ENCODE measurements at places on chromosomes 2 and 18.

GRCh38 chr2:221442128-221442527 is 130.0 kb downstream of the EPHA4 start:
- DNase-seq: no peak

- no peak for DNase-seq
Measured at GRCh38 chr18:78722929-78723710, 256.5 kb upstream of the SALL3 start.

DNA sequence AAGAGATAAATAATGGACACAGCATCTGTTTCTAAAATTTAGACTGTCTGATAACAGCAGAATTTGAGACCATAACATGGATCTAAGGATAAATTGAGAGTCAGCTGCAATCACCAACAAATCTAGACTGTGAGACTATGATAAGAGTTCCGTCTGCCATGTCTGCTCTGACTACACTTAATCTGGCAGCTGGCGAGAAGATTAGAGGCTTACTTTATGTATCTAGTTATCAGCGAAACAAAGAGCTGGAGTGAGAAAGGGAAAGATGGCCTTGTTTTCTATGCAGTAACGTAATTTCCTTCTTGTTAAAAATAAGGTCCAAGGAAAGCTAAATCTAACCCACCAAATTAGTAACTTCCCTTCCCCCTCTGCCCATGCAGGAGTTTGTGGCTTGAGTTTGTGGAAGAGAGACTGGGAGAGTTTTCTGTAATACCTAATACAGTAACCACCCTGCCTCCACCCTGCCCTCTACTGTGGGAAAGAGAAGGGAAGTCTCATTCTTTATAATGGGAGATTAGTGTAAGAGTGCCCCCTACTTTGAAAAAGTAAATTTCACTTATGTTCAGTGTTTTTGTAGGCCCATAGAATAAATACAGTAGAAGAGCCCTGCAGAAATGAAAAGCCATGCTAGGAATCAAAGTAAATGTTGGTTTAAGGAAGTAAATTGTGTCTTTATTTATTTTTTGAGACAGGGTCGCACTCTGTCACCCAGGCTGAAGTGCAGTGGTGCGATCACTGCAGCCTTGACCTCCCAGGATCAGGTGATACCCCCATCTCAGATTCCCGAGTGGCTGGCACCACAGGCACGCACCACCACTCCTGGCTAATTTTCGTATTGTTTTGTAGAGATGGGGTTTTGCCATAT is 27.5 kb downstream of the EML4 start:
- DNase-seq: peak; percentile 57

GRCh38 chr2:17940091-17940630 is 61.7 kb downstream of the KCNS3 start:
- DNase-seq: no peak

DNA sequence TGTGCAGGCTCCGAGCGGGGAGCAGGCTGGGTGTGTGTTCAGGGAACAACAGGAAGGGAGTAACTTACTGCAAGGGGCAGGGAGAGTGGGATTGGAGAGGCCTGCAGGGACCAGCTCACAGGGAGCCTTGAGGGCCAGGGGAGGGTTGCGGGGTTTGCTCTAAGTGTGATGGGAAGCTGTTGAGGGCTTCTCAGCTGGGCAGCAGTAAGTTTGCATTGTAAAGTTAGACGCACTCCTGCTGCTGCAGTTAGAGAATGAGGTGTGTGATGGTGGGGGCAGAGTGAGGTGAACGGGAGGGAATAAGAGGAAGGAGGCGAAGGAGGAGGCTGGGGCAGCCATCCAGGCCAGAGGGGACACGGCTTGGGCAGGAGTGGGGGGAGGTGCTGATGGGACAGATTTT is 53.4 kb downstream of the BOLA3 start:
- no peak for DNase-seq

DNA sequence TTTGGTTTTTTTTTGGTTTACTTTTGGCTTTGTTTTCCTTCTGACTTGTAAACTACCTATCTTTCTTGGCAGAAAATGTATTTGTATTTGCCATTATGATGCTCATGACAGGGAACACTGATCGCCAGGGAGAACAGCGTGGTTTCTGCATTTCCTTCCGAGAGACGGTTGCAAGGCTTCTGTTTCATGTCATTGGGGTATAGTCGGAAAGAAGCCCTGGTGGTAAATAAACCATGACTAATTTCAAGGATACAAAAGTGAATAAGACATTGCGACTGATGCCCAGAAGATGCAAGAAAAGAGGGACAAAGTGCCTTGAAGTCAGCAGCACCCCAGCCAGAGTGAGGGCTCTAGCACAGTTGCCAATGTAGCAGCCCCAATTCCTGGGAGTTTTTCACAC is 4.2 kb upstream of the CAPN14 start:
- DNase-seq: no peak

DNA sequence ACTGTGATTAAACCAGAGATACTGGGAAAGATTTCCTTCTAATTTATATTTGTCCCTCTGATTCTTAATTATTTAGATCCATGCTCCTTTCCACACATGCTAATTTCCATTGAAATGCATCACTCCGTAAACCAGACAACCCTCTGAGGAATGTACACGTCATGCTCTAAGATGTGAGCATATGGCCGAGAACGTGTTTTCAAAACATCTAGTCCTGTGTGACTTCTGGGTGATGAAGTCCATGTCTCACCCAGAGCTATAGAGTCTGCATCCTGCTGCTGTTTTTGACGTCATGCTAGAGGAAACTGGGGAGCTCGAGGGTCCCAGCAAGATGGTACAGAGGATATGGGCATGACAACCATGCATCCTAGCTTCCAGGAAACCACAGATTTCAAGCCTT is 53.6 kb downstream of the CAPN13 start:
- DNase-seq: no peak

GRCh38 chr18:38923540-38923939 is 1357.9 kb upstream of the CELF4 start:
- DNase-seq: no peak

DNA sequence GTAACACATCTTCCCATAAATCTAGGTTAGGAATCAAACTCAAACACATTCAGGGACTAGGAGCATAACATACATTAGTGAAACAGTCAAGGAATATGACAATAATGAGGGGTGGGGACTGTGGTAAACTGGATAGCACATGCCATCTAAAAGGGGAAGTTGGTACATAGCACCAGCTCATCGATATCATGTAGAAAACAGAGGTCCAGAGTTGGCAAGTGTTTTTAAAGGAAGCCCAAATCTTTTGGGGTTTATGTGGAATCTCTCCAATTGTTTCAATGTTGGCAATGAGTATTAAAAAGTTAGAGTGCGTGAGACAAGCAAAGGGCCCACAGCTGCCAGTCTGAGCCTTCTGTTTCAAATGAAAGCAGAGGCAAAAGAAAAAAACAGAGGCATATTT is 24.4 kb downstream of the KLF7 start:
- no peak for DNase-seq

- DNase-seq: no peak
Measured at GRCh38 chr2:38751596-38752410, 642 bp upstream of the SRSF7 start.

- DNase-seq: no peak
Measured at GRCh38 chr2:190184460-190184859, 121.9 kb upstream of the MSTN start.

DNA sequence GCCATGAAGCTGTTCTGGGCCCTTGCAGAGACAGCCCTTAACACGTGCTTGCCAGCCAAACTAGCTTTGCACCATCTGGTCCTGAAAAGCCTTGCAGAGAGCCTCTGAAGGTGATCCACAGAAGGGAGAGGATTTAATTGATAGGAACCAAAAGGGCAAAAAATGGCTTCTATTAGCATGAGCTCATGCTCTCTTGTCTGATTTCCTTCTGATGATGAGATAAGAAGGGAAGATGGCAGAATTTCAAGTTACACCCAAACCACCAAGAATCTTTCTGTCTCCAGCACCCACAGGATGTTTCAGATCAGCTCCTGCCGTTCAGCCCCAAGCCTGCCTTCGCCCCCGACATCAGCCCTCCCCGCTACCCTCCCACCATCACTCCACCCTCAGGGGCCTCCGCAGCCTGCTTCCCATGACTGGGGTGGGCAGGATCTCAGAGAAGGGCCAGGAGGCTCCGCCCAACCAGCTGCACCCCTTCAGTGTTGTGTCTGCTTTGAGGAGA is 23.4 kb upstream of the GLI2 start:
- peak; percentile 90 for DNase-seq

- no peak for DNase-seq
Measured at GRCh38 chr18:44799907-44800421, 119.3 kb downstream of the SETBP1 start.

GRCh38 chr2:117137371-117137770 is 677.1 kb upstream of the DDX18 start:
- DNase-seq: no peak

- no peak for DNase-seq
Measured at GRCh38 chr2:150120326-150120955, 367.0 kb downstream of the RND3 start.
